ENCODE measurements at places on chromosomes 5 and 9.

GRCh38 chr5:78490709-78491485 lies 130.5 kb downstream of the SCAMP1 start:
- no peak for DNase-seq

- DNase-seq: no peak
Measured at GRCh38 chr5:15550502-15551112, 50.6 kb downstream of the FBXL7 start.

GRCh38 chr5:121841892-121842291 lies 9.8 kb upstream of the FTMT start:
- DNase-seq: no peak

DNA sequence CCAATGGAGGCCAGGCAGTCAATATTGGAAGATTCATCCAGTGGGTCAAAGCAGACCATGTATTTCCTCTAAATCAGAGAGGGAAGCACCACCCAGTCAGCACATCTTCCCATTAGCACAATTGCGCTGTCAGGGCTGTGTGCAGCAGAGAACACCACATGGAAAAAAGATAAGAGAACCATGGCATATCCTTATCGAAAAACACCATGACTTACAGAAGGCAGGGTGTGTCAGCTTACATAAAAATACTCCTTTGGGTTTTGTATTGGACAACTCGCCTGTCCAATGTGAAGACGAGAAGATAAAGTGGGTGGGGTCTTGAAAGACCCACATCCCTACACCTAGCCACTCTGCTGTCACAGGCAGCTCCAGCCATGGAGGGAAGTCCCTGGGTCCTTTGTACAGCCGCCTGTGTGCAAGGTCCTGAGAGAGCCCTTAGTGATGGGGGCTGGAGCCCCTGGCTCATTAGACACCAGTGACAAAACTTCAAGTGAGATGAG lies 71.9 kb upstream of the SPATA31E1 start:
- no peak for DNase-seq

DNA sequence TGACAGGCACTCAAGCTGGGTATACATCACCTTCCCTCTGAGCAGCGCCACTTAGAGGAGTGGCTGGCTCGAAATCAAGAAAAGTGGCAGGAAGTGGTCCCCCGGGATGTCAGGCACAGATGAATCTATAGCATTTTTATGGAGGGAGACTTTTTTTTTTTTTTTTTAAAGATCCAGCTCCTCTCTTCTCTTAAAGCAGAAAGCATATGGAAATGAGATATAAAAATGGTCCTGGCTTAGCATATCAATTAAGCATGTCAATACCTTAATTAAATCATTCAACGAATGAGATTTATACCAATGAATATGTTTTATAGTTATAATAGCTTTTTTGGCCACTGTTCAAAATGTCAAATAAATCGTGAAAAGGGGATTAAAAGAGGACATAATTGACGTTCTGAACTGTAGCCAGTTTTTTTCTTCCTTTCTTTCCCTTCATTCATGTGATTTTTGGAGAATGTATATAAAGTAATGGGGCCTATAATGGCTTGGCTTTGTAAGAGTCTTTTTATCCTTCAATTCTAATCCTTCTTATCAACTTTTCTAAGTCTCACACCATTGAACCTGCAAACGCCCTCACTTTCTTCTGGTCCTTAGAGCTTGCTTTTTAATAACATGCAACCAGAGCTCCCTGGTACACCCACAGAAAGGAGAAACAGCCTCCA lies 319.2 kb upstream of the PANK3 start:
- no peak for DNase-seq
